Natural killer cell (primary cell): ENCODE measurements at places on chromosomes 3 and 15. TPM values are rescaled to one million over a fixed set of nuclear protein-coding genes. Genes with fewer than 3 reads are reported as not detected.

DNA sequence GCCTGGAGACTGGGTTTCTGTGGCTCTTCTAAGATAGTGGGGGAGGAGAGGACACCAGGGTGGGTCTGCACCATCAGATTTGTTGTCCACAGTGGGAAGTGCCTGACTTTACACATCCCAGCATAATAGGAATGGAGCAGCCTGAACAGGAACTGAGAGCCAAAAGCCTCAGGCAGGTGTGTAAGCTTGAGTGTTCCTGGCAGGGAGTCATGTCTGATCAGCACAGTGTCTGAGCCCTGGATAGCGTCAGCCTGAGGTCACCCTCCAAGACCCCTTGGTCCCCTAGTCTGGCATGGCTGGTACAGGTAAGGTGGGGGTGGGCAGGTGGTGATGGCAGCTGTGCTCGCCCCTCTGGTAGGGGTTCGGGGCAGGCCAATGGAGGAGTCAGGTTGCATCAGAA lies 20.2 kb downstream of the INSYN1 start:
- no peak for DNase-seq

GRCh38 chr3:114896978-114897377 lies 250.1 kb downstream of the ZBTB20 start:
- DNase-seq = no peak

DNA sequence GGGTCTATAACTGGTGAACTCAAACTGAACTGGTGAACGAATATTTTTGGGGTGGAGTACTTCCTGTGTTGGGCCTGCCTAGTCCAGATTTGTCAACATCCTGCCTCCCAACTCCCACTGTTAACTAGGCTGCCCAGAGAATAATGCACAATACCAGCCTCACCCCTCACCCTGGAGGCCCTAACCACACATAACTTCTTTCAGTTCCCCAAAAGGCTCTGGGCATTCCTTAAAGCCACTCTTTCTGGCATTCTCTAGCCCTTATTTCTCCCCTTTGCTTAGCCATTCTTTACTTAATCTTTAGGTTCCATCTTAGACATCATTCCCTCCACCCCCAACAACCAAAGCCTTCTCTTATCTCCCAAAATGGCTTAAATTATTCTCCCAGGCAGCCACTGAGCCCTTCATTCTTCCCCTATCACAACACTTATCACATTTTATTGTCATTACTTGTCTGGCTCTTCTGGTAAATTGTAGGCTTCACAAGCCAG lies 9.1 kb upstream of the SEC11A start:
- DNase-seq = no peak

GRCh38 chr3:114518206-114518808 lies 224.5 kb downstream of the TIGIT start:
- no peak for DNase-seq

- DNase-seq = no peak
Observed at GRCh38 chr3:117626577-117626976, 917.0 kb downstream of the TUSC7 start.

DNA sequence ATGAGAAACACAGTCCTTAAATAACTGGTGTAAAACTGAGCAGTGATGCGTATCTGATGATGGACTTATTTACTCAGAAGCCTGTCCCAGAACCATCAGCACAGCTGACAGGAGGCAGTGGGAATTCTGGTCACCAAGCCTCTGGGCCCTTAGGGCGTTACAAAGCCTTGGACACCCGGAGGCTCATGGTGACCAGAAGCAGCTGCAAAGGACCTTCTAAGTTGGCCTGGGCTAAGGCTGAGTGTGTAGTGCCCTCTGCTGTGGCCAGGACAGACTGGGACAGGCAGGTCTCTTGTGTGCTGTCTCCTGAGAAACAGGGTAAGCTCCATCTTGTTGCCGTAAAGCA lies 168.9 kb downstream of the ATP10A start:
- no peak for DNase-seq

DNA sequence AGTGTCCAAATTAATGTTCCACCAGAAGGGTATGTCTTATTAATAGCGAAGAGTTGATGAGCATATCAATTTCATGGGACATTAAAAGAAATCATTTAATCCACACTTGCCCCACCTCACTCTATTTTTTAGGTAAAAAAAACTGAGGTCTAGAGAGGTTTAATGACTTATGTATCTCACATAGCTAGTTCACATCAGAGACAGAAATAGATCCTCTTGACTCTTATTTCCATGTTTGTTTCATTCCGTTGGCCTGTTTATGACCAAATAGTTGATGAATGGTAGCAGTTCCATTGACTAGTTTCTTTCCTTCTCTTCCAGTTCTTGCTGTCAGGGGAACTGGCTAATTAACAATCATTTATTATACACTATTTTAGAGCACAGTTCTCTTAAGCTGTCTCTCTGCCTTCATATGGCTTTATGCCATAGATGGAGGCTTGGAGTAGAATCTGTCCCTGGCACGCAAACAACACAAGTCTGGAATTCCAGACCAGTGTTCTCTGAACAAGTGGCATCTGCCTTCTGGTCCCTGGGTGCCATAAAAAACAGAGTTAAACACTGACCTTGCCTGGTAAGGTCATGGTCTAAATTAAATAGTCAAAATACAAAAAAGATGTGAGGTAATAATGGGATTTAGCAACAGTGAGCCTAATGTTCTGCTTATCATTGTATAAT lies 220.0 kb upstream of the CGNL1 start:
- no peak for DNase-seq

GRCh38 chr3:31077021-31077601 lies 182.7 kb upstream of the GADL1 start:
- DNase-seq = no peak

DNA sequence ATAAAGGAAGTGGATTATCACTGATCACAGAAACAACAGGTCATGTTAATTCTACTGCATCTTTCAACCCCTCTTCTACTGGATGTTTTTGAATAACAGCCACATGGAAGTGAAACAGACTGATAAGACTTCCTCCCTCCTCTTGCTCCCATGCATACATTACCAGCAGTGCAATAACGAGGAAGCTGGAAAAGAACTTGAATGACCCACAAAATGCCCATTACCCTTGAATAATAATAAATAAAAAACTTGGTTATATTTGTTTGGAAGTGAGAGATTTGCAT lies 51.6 kb downstream of the RARB start:
- no peak for DNase-seq

DNA sequence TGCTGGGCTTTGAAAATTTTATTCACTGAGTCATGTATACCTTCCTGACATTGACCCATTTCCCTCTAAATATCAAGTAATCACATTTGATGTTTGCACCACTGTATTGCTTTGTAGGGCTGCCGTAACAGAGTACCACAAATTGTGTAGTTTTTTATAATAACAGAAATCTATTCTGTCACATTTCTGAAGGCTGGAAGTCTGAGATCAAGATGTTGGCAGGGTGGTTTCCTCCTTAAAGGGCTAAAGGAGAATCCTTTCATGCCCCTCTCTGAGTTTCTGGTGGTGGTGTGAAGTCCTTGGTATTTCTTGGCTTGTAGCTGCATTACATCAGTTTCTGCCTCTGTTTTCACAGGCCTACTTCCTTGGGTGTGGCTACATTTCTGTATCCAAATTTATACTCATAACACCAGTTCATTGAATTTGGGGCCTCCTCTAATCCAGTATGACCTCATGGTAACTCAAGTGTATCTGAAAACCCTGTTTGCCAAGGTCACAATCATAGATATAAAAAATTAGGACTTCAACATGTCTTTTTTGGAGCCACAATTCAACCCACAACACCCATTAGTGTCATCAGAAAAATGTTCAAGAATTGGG lies 29.1 kb upstream of the ST6GAL1 start:
- peak; percentile 27 for DNase-seq

DNA sequence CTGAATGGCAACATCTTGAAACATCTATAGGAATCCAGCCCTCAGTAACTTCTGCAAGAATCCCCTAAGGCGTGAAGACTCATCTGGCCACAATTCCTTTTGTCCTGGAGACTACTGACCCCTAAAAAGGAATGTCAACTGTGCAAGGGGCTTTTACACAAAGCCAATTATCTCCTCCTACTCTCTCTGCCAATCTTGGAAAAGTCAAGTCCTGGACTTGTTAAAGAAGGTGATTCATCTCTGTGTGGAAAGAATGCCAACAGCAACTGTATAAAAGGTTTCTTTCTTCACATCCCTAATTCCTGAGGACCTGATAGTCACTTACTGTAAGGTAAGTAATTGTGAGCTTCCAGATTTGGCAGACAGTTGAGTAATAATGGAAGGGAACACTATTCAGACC lies 22.3 kb downstream of the THRB start:
- DNase-seq = no peak

DNA sequence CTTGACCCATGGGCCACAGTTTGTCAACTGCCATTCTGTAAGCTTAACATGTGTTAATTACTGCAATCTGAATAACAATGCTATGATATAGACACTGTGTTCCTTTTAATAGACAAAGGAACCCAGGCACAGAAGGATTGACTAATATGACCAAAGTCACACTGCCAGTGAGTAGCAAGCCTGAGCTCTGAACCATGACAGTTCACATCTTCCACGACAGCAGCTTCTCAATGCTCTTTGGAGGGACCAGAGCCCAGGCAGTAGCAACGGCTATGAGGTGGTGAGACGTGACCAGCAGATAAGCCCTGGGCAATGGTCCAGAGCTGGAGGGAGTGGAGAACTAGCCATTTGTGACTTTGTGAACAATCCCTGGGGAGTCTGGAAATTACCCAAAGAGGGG lies 19.4 kb downstream of the CA12 start:
- DNase-seq = no peak

- no peak for DNase-seq
Observed at GRCh38 chr3:74591342-74591741, 23.1 kb downstream of the CNTN3 start.

DNA sequence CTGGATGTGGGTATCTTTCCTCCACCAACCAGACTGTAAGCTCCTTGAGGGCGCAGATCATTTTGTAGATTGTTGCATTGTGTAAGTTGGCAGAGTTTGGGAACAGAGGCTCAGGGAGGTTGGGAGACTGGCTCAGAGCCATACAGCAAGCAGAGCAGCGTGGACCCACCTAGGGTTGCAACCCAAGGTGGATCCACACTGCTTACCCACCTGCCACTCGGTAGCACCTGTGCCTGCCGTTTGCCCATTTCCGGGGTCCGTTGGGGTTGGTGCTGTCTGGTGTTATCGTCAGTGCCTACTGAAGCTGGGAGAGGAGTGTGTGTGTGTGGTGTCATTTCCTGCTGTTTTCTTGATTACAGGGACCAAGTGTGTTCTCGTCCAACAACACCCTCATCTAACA lies 19.0 kb downstream of the SMAD6 start:
- no peak for DNase-seq

GRCh38 chr3:85304360-85304964 lies 345.7 kb downstream of the CADM2 start:
- DNase-seq = no peak

- DNase-seq = no peak
Observed at GRCh38 chr3:155404486-155404885, 111.0 kb upstream of the STRIT1 start.

- no peak for DNase-seq
Observed at GRCh38 chr3:113927556-113927955, 20.3 kb upstream of the ZDHHC23 start.

DNA sequence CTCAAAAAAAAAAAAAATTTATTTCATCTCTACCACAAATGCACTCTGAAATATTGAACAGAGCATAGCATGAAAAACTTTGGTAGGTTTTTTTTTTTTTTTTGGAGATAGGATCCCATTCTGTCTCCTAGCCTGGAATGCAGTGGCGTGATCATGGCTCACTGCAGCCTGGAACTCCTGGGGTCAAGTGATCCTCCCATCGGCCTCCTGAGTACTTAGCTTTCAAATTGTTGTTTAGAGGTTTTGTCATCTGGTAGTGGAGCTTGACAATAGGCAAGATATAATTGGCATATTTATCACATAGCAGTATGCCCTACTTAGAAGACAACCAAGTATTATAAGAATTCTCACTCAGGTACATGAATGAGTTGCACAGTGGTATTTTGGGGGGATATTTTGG lies 234.2 kb upstream of the ST8SIA2 start:
- DNase-seq = no peak

GRCh38 chr15:48865370-48866079 lies 12.4 kb upstream of the EID1 start:
- DNase-seq = no peak

GRCh38 chr3:170437176-170437575 lies 18.5 kb downstream of the CLDN11 start:
- no peak for DNase-seq

GRCh38 chr3:123706871-123707270 lies 122.0 kb upstream of the HACD2 start:
- DNase-seq = no peak

DNA sequence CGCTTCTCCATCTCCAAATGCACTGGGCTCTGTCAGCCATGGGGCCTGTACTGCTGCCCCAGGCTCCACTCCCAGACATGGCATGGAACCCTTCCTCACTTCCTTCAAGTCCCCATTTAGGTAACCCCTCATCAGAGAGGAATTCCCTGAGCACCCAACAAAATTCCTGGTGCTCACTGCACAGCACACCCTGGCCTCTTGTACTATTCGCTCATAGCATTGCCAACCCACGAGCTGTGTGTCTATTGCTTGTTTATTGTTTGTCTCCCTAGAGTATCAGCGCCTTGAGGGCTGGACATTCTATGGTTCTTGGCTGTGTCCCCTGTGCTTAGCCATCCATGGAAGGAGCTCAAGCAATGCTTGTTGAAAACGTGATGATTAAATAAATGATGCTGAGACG lies 46.1 kb upstream of the SLCO2A1 start:
- DNase-seq = no peak

DNA sequence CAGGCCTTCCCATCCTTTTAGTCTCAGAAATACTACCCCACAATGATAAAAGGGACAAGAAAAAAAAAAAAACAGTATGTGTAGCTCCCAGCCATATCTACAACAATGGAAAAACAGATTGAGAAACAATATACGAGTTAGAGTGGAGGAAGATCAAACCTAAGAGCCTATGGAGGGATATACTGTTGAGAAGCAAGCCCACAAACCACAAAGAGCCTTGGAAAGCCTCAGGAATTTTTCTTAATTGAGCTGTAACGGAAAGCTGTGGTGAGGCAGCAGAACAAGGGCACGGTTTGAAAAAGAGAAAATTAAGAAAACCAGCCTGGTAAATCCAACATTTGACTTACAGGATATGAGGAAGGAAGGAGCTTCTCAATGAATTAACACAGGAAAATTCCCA lies 21.4 kb downstream of the KPNA1 start:
- no peak for DNase-seq

- DNase-seq = no peak
Observed at GRCh38 chr3:129793942-129794310, 99.6 kb downstream of the TMCC1 start.

GRCh38 chr3:193736616-193737015 lies 143.6 kb downstream of the OPA1 start:
- DNase-seq = no peak

Gene MOBP
- total RNA-seq = not detected

Gene LEKR1
- total RNA-seq = 1.1 TPM

Gene EEFSEC
- total RNA-seq = 17.6 TPM

Gene UTS2B
- not detected for total RNA-seq

Gene KPNA4
- 69.1 TPM for total RNA-seq

Gene ST3GAL6
- 3.7 TPM for total RNA-seq

Gene GCHFR
- total RNA-seq = 17.5 TPM
